Immature natural killer cell (primary cell): ENCODE measurements at places on chromosomes 7 and 10.

DNA sequence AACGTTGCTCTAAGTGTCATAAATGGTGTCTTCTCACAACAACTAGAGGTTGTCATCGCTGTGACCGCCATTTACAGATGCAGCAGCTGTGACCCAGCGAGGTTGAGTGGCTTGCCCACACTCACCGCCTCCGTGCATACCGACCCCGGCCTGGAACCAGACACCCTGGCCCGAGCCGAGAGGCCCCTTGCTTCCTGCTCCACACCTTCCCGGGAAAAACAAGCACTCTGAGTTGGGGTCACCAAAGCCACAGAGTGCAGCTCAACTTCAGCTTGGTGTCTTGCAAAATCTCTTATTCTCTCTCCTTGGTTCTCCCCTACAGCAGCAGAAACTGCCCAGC lies 115.7 kb upstream of the PPP2R2D start:
- no peaks in the 10 kb centered on the region for H3K27me3 ChIP-seq
- H3K27ac ChIP-seq = no peak overlapping the region
- DNase-seq = no peak
- no peak overlapping the region for H3K4me3 ChIP-seq
- H3K4me1 ChIP-seq = no peaks in the 10 kb centered on the region

DNA sequence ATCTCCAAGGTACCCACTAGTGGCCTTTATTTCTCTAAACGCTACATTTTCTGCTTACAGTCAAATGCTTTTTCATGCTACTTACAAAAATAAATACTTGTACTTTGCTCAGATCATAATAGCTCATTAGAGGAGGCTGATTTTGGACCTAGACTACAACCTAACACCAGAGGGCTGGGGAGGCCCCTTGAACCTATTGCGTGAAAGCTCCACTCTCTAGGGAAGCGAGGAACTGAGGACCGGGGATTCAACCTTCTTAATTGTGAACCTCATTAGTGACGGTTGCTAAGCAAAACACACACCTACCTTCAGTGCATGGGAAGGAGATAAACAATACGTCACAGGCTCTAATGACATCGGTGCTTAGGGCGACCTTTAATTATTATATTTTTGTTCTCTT lies 92.1 kb downstream of the EBF3 start:
- H3K4me3 ChIP-seq = no peak overlapping the region
- H3K36me3 ChIP-seq = no peaks in the 10 kb centered on the region
- H3K4me1 ChIP-seq = no peaks in the 10 kb centered on the region
- H3K27me3 ChIP-seq = peaks cover 4% of the 10 kb centered on the region
- no peak for DNase-seq

GRCh38 chr10:30637881-30638467 lies 8.4 kb upstream of the LYZL2 start:
- no peak overlapping the region for H3K27ac ChIP-seq
- peaks cover 9% of the 10 kb centered on the region for H3K27me3 ChIP-seq
- H3K36me3 ChIP-seq = no peaks in the 10 kb centered on the region
- H3K4me1 ChIP-seq = no peaks in the 10 kb centered on the region
- no peak for DNase-seq

DNA sequence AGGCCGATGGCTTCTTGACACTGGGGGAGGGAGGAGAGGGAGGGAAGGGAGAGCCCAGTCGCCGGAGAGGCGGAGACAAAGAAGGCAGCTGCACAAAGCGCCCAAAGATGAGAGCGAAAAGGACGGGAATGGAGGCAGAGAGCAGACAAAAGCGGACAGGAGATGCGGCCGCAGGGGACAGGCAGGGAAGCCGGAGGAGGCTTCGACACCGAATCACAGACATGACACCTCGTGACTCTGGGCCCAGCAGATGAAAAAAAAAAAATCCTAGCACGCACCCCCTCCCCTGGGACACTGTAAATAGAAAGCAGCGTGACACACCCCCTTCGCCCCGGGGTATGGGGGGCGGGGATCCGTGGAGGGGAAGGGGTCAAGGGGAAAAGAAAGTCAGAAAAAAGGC lies 976 bp downstream of the NAT16 start:
- H3K27ac ChIP-seq = no peak overlapping the region
- H3K36me3 ChIP-seq = no peaks in the 10 kb centered on the region
- H3K27me3 ChIP-seq = peaks cover 20% of the 10 kb centered on the region
- H3K4me1 ChIP-seq = peaks cover 7% of the 10 kb centered on the region
- no peak overlapping the region for H3K4me3 ChIP-seq

GRCh38 chr7:146728611-146729010 lies 612.0 kb downstream of the CNTNAP2 start:
- H3K4me1 ChIP-seq = no peaks in the 10 kb centered on the region
- H3K4me3 ChIP-seq = no peak overlapping the region
- H3K27me3 ChIP-seq = no peaks in the 10 kb centered on the region

DNA sequence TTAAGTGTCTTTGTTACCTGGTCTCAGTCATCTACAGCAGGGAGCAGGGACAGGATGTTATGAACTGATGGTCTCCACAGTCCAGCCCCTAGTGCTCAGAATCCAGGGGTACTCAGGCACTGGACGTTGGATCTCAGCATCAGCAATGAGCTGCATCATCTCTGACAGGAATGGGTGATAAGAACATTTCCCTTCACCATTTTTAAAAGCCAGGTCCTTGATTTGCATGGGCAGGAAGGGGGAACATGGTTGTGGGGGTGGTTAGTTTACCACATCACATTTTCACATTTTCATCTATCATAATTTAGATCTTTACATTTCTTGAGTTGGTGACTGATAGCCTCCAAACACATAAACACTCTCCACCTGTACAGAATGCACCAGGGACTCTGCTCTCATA lies 427.8 kb upstream of the NPVF start:
- H3K27ac ChIP-seq = no peak overlapping the region
- H3K4me1 ChIP-seq = no peaks in the 10 kb centered on the region
- H3K36me3 ChIP-seq = no peaks in the 10 kb centered on the region
- no peaks in the 10 kb centered on the region for H3K27me3 ChIP-seq

GRCh38 chr7:103989200-103989784 lies at the start of gene RELN:
Gene RELN (minus strand): TSS chr7:103989658. CDS start chr7:103989356, 302 bp downstream.
- no peaks in the 10 kb centered on the region for H3K36me3 ChIP-seq
- DNase-seq = no peak
- H3K4me3 ChIP-seq = no peak within 1 kb of the TSS
- no peaks in the 10 kb centered on the region for H3K4me1 ChIP-seq

DNA sequence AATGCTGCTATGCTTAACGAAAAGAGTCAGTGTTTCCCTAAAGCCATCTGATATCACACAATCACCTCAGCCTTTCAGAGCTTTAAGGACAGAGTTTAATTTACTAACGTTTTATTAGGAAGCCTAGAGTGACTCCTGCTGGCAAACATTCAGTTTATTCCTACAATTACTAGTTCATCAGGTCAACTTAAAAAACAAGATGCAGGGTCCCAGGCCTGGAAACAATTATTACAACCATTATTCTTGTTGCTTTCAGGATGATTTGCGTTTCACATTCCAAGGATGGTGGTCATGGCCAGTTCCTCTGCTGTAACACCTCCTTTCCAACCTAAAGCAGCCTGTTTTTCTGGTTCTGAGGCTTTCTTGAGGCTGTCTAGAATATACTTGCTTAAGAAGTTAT lies 1.5 kb upstream of the FAM53B start:
- H3K27ac ChIP-seq = peak overlapping the region; percentile 94
- H3K27me3 ChIP-seq = peaks cover 27% of the 10 kb centered on the region
- peak; percentile 52 for DNase-seq
- H3K4me3 ChIP-seq = peak overlapping the region; percentile 85
- H3K36me3 ChIP-seq = no peaks in the 10 kb centered on the region
- H3K4me1 ChIP-seq = peaks cover 46% of the 10 kb centered on the region

GRCh38 chr10:88676283-88677060 lies 12.2 kb downstream of the LIPF start:
- H3K4me3 ChIP-seq = no peak overlapping the region
- H3K27ac ChIP-seq = no peak overlapping the region
- H3K4me1 ChIP-seq = no peaks in the 10 kb centered on the region
- no peak for DNase-seq
- no peaks in the 10 kb centered on the region for H3K36me3 ChIP-seq
- H3K27me3 ChIP-seq = no peaks in the 10 kb centered on the region

DNA sequence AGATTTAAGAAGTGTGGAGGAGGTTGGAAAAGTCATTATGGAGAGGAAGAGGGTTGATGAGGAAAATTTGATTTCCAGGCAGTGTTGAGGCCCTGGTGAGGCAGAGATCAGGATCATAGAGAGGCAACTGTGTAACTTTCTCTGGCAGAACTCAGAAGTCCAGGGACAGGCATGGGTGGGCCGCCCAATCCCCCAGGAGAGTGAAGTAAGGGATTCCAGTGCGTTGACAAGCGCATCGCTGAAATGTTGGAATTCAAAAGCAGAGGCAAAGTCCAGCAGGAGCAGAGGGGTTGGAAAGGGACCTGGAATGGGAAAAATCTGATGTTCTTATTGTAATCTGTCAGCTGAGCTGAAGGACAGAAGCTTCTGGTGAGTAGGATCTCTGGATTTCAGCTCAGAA lies 207.3 kb downstream of the FAM107B start:
- DNase-seq = no peak
- H3K27me3 ChIP-seq = peaks cover 3% of the 10 kb centered on the region
- H3K27ac ChIP-seq = peak overlapping the region; percentile 91
- H3K4me3 ChIP-seq = peak overlapping the region; percentile 58
- H3K4me1 ChIP-seq = peaks cover 100% of the 10 kb centered on the region
- H3K36me3 ChIP-seq = peaks cover 15% of the 10 kb centered on the region

DNA sequence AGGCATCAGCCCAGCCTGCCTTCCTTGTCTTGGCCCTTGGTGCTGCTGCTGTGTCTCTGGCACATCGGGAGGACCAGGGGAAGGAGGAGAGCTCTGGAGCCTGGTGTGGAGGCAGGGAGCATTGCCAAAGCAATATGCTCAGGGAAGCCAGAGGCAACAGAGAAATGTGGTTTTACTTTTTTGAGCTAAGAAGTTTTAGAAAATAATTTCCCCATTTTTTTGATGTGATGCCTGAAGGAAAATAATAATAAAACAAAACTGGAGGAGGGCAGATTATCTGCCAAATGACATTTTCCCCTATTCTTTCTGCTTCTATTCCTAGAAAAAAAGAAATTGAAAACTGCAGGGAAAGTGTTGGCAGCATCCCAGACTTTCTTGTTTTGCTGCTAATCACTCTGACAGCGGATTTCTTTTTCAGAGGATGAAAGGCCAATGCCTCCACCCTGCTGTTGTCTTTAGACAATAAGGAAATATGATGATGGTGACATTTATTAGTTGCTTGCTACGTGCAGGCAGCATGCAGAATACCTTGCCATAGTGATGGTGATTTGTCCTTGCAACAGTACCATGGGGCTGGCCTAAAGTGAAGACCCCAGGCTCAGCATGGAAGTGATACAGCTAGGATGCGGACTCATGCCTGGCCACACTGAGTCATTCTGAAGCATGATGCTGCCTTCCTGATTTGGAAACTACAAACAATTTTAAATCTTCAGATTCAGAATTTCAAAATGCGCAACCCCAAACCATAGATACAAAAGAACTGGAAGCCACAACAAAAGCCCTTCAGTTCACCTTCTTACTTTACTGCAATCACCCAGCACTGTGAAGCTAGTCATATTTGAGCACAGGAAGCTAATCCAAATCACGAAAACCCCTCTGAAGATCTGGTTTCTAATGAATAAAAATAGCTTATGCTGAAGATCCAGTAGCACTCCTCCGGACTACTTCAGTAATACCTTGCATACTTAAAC lies 260.2 kb upstream of the TMEM72 start:
- no peak overlapping the region for H3K27ac ChIP-seq
- H3K27me3 ChIP-seq = no peaks in the 10 kb centered on the region

GRCh38 chr7:35448486-35448885 lies 194.6 kb upstream of the TBX20 start:
- no peak for DNase-seq
- H3K27ac ChIP-seq = no peak overlapping the region
- H3K27me3 ChIP-seq = peaks cover 7% of the 10 kb centered on the region
- H3K4me1 ChIP-seq = no peaks in the 10 kb centered on the region
- H3K4me3 ChIP-seq = no peak overlapping the region

- H3K4me3 ChIP-seq = no peak overlapping the region
- no peak overlapping the region for H3K27ac ChIP-seq
- peaks cover 5% of the 10 kb centered on the region for H3K4me1 ChIP-seq
- H3K36me3 ChIP-seq = no peaks in the 10 kb centered on the region
- no peaks in the 10 kb centered on the region for H3K27me3 ChIP-seq
Observed at GRCh38 chr10:63561341-63561740, 40.1 kb downstream of the REEP3 start.

DNA sequence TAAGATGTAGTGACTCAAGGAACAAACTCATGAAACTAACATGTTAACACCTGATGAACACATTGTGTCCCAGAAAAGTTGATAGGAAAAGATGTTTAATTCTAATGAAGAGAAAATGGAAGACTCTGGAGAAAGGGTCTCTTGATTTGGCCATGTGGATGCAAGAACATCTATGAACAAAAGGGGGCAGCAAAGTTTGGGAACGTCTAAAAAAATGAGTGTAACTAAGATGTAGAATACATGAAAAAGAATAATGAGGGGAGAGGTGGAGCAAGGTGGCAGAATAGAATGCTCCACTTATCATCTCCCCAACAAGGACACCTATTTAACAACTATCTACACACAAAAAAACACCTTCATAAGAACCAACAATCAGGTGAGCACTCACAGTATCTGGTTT lies 805.1 kb downstream of the TNS3 start:
- DNase-seq = no peak
- no peaks in the 10 kb centered on the region for H3K27me3 ChIP-seq
- no peaks in the 10 kb centered on the region for H3K36me3 ChIP-seq
- no peak overlapping the region for H3K27ac ChIP-seq
- no peak overlapping the region for H3K4me3 ChIP-seq
- H3K4me1 ChIP-seq = no peaks in the 10 kb centered on the region

DNA sequence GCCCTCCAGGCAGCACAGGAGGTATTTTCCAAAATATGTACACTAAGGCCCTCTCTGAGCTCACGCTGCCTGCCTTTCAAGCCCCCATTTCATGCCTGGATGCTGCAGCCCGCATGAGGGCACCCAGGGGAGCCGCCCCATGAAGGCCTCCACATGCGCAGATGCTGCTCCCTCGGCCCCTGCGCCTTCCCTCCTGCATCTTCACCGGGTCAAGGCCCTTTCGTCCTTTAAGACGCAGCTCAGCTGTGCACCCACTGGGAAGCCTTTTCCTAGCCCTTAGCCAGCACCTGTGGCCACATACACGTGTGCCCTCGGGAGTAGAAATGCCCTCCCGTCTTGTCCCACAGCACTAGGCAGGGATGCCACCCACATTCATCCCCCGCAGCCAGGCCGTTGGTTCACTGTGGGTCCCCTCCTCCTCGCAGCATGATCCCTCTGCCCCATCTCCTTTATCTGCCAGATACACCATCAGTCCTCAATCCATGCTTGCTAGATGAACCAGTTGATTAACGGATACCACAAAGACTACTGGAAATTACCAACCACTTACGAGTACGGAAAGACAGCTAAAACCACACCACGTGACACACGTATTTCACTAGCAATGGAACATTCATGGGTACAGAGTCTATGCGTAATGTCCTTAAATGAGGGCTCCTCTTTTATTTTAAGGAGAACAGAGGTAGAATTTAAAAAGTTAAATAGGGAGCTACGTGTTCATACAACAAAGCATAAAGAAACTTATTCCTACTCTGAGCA lies 278.0 kb downstream of the TNS3 start:
- H3K36me3 ChIP-seq = no peaks in the 10 kb centered on the region
- no peak overlapping the region for H3K27ac ChIP-seq
- DNase-seq = no peak
- peaks cover 1% of the 10 kb centered on the region for H3K27me3 ChIP-seq
- no peaks in the 10 kb centered on the region for H3K4me1 ChIP-seq
- H3K4me3 ChIP-seq = no peak overlapping the region
